ENCODE measurements at places on chromosomes 4 and X.

- no peak for DNase-seq
These were observed 572.0 kb upstream of the PABPC4L start for GRCh38 chr4:134773497-134774000.

DNA sequence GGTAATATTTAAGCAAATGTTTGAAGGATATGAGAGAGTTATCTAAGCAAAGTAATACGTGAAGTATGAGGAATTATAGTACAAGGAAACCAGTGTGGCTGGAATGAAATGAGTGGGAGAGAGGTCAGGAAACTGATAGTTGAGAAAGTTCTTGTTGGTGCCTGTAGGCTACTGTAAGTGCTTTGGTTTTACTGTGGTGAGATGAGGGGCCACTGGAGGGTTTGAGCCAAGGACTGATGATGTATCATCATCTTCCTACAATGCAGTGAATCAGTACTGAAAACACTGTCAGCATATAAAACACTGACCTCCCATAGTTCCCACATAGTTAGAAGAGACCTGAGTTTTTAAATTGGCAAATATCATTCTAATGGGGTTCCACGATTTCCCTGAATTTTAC lies 367.5 kb upstream of the CTSO start:
- DNase-seq, result peak; percentile 93

DNA sequence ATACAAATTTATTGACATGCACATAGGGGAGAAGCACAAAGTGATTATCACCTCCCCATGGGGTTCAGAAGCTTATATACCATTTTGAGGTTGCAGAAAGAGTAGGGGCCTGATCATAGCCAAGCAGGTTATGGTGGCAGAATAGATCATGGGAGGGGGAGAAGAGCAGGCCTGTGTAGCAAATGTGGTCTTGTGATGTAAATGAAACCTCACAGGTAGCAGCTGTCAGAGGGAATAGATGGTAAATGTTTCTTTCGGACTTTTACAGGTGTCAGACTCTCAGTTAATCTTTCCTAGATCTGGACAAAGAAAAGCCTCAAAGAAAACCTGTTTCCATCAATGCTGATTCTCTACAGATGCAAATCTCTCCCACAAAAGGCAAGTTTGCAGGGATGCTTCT lies 84.4 kb downstream of the CFAP299 start:
- DNase-seq, result no peak

DNA sequence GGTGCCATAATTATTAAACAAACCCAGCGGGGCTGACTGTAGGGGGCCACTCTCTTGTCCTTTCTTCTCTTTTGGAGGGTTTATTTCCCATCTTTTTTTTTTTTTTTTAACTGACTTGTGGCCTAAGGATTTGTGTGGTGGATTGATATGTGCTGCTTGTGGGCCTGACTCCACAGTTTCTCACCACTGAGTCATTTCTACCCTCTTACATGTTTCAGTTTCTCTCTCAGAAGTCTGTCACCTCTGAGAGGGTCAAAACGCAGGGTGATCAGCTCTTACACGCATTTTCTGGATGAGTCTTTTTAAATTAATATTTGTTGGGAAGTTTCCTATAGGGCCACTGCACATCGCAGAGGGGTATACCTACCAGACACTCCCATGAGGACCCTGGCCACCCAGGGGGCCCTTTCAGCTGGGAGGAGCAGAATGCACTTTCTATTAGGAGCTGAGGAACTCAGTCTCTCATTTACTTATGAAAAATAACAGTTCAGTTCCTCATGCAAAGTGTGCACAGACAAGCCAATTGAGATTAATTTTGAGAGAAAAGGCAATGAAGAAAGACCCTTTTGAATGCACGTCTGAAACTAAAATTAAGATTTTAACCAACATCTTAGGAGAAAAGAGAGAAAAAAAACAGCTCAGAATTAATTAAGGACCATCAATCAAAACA lies 407.9 kb downstream of the TECRL start:
- DNase-seq, result no peak

DNA sequence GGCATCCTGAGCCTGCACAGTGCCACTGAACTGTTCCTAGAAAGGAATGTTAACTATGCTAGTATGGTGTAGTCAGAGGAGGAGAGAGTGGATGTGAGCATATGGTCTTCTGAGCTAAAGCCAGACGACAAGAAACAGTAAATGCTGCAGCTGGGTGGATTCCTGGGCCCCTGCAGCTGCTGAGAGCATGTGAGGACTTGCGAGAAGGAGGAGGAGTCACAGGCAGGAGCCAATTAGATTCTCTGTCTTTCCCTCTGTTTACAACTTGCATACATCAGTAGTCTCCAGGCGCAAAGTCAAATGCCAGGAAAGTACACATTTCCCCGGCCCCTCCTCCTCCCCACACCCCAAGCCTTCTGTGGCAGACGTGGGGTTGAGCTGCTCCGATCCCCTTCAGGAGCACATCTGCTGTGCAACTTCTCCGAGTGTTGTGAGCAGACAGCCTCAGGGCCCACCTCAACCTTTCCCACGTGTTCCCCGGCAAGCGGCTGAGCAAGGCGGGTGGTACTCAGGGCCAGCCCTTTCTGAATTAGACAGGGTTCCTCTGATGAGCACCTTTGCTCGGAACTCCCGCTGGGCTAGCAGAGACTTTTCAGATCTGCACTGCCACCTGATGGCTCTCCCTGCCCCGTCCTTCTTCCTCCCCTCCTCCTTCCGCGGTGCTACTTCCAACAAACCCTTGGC lies 108.7 kb upstream of the ATP6AP2 start:
- DNase-seq, result peak; percentile 94

DNA sequence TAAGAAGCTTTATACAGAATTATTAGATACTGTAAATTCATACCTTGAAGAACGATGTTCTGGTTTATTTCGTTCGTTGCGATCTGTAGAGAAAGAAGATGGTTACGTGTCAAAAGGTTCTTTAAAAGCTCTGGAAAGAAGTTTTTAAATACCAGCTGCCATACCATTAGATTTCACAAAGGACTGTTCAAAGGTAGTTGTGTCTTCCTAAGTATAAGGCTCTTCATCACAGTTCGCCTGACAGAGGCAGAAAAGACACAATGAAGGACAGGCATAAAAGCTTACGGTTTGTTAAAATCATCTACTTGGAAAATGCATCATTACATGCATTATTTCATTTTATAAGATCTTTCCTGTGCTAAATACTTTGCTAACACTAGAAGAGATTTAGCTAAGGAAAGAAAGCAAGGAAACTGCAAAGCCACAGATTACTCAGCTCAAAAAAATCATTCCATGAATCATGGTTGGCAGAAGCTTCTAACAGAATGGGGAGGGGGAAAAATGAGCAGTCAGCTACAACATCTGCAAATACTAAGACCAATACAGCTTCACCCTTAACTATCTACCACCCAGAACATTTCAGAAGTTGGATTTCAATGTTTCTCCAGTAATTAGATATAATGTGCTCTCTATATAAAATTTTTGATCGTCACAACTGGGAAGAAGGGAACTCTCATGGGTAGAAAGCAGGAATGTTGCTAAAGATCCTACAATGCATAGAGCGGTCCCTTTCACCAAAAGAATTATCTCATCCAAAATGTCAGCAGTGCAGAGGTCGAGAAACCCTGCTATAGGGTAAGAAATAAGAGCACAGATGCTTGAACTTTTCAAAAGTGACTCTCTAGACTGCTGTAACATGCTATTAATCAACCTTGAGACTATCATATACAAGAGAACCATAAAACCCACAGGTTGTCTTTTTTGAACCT lies 50.7 kb upstream of the PRSS48 start:
- DNase-seq, result peak; percentile 93

Data from choroid plexus epithelial cell (primary cell).